ENCODE measurements at places on chromosomes 4 and X.

DNA sequence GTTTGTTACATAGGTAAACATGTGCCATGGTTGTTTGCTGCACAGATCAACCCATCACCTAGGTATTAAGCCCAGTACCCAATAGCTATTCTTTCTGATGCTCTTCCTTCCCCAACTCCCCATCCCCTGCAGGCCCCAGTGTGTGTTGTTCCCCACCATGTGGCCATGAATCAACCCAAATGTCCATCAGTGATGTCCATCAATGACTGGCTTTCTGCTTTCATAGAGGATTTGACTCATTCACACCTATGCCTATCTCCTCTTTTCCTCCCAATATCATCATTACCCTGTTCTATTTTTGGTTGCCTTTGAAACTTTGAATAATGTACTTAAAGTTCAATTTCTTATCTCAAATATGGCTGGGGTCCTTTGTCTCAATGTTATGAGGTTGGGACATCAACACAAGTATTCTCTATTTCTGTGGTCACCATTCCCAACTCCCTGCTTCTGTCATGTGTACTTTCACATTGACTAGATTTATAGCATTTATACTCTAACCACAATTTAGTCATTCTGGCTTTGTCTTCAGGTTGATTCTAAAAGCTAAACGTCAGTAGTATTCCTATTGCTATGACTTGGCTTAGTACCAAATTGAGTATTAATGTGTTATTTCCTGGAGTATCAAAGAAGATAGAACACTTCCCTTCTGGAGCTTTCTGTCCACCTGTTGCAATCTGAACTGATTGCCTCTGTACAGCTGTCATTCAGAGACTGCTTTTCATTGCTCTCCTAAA is 107.2 kb downstream of the TAB3 start:
- DNase-seq, result no peak

- no peak for DNase-seq
These were observed 54.4 kb upstream of the HS3ST1 start for GRCh38 chr4:11483046-11483445.

DNA sequence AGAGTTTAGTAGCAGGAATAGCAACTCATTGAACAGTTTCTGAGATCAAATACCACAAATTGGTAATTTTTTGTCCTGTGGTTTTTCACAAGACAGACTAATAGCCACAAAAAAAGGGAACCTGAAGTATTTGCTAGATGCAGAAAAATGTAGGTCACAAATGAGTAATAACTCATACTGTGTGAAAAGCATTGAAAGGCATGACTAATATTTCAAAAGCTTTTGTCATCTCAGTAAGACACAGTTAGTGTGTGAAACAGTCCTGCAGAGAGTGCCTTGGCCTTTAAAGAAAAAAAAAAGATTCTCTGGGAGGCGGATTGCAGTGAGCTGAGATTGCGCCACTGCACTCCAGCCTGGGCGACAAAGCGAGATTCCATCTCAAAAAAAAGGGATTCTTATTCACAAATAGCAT is 31.4 kb upstream of the SLC25A31 start:
- DNase-seq, result peak; percentile 8

DNA sequence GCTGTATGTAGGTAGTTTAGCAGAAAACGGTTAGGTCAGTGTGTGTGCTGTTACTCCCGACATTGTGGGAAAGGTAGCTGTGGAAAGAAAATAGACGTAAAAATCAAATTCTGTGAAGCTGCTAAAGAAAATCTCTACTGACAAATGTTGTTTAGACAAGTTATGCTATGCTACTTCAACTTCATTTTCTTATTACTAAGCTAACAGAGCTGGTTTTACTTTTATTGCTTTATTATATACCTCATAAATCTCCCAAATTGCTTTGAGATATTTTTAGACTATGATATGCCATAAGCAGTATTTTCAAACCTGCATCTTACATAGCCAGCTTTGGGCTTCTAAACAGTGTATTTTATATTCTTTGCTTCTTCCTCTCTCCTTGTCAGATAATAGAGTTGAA is 108.2 kb upstream of the PACRGL start:
- no peak for DNase-seq

- no peak for DNase-seq
These were observed 109.6 kb downstream of the SPRY1 start for GRCh38 chr4:123506011-123506695.

DNA sequence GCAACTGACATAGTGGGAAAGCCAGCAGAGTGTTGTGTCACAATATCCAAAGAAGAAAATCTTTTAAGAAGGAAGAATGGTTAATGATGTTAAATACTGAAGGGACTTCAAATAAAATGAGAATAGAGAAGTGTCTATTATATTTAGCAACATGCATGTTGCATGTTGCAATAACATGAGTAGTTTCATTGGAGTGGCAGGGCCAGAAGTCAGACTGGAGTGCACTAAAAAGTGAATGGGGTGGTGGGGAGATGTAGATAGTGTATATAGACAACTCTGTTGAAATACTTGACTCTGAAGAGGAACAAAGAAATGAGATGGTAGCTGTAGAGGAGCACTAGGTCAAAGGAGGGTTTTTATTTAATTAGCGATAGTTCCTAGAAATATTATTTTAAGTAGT is 9.5 kb upstream of the AMMECR1 start:
- no peak for DNase-seq

DNA sequence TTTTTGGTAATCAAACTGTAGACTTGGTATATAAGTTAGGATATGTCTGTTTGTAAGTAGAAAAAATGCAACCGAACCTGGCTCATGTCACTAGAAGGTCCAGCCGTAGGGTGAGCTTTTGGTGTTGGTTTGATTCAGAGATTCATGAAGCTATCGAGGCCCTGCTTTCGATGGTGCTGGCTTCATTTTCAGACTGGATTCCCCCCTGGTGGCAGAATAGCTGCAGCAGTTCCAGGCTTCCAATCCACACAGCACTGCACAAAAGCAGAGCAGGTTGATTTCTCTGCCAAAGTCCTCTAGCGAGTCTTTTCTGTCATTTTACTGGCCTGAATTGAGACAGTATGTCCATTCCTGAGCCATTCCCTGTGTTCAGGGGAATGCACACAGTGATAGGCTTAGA is 33.1 kb downstream of the PDK3 start:
- no peak for DNase-seq

DNA sequence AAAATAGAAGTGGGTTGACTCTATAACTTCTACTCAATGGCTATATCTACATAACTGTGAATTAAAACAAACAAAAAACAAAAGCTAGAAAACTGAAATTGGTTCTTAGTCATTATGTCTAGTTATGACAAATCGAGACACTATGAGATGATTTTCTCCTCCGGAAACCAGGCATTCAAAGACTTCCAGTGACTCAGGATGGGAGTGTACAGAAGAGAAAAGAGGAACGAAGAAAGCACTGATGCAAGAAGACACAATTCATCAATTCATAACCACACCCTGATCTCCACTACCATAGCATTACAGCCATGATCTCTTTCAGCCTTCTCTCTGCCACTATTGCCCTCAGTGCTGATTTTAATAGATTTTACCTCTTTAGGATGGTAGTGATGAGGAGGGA is 253.6 kb downstream of the CBLL2 start:
- peak; percentile 0 for DNase-seq

DNA sequence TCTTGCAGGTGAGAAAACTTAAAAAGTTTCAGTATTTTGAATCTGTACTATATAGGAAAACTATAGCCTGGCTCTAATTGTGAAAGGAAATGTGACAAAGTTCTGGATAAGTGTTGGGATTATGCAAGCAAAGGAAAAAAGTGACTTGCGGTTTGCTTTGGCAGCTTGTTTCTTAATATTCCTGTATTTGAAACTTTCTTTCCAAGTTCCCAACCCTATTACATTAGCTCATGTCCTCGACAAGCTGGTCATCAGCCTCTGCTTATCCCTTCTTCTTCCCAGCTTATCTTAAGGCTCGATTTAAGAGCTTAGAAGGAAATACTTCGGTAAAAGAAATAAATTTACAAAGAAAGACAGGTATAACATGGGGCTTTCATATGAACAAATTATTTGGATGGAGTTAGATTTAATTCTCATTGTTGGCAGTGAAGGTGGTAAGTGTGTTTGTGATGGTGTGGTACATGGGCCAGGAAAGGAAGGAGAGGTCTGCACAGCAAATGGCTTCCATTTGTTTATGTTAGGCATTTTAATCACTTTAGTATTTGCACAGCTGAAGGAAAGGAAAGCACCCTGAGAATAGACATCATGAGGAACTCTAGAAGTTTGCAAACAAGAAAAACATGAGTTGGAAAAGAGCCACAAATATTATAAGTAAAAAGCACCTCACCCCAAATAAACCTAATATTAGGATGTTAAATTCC is 5.1 kb upstream of the MYOZ2 start:
- no peak for DNase-seq

GRCh38 chr4:10040049-10040892 is 19.0 kb upstream of the SLC2A9 start:
- DNase-seq, result no peak

DNA sequence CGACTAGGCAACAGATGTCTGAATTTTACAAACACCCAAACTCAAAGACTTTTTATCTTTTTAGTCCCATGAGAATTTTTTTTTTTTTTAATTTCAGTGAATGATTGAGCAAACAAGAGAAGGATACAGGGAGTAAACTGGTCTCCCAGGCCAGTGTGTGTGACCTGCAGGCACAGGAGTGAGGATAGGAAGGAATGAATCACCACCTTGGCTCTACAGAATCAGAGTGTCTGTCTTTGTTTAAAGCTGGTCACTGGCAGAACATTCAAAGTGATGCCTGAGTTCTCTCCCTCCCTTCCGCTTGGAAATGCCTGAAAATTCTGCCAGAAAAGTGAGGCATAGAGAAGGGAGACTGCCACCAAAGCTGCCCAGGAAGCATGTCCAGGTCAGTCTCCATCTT is 69.5 kb downstream of the PARM1 start:
- no peak for DNase-seq

DNA sequence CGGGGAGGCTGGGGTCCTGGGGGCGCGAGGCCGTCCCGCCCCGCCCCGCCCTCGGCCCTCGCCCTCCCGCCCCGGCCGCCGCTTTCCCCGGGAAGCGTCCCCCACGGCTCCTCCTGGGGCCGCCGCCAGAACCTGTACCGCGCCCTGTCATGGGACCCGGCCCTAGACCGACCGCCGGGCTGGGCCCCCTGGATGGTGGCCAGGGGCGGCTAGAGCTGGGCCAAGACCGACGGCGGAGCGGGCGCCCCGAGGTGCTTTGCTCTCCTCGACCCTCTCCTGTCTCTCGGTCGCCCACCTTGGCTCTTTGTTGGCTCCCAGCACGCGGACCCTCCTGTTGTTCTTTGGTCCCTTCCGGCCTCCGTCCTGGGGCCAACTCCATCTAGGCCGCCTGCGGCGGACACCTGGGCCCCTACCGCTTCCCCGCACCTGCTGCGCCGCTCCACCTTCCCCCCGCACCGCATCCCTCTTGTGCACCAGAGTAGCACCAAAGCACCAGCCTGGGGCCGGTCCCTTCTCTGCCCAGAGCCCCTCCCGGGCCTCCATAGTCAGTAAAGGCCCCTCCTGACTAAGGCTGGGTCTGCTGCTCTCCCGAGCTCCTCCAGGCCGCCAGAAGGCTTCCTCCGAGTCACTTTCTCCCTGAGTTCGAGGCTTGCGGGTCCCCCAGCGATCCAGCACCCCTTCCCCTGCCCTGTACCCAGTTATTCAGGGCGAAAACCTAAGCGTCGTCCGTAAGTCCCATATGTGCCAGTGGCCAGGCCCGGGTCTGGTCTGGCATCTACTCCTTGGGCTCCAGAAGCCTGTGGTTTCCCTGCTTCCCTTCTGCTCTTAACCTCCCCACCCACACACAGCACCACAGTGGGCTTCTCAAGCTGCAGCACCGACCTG is 587 bp downstream of the TACC3 start:
- DNase-seq, result no peak
